Type B pancreatic cell (in vitro differentiated cells): ENCODE measurements at places on chromosomes 7 and 10.

DNA sequence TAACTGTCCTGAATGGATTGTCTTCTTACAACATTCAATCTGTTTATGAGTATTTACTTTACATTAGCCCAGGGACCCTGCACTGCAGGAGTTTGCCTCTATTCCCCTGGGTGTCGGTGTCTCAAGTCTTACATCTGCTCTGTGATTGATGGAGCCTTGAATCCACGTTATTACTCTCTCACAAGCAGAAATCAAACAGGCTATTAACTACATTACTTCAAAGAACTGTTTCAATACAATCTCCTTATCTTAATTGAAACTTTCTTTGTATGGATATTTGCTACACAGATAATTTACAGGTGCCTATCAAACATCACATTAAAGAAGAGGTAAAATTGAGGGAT, 3.1 kb upstream of the ARID5B start:
- DNase-seq: no peak

DNA sequence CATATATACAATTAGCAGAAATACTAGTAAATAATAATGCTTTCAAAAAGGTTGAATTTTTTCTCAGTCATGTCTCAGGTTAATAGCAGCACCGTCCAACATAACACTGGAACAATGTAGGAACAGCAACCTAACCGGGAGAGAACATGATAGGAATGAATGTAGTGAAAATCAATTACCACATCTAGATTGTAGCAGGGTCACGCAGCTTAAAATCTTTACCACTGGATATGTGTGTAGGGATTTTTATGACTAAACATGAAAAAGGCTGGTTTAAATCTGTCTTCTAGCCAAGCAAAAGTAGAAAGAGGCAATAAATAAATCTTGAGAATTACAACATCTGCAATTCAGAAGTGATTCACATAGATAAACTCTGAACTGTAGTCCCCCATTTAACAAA, 326.0 kb downstream of the DGKB start:
- no peak for DNase-seq

- no peak for DNase-seq
Measured at GRCh38 chr7:104922182-104923009, 91.6 kb upstream of the KMT2E start.

- no peak for DNase-seq
Measured at GRCh38 chr7:33286501-33286900, 157.1 kb downstream of the BBS9 start.

- no peak for DNase-seq
Measured at GRCh38 chr7:135734343-135734689, 6.3 kb upstream of the SLC13A4 start.

GRCh38 chr7:131004371-131004770, 270.4 kb upstream of the KLF14 start:
- DNase-seq: no peak
